Foreskin keratinocyte (primary cell): ENCODE measurements at places on chromosomes 6 and 20.

DNA sequence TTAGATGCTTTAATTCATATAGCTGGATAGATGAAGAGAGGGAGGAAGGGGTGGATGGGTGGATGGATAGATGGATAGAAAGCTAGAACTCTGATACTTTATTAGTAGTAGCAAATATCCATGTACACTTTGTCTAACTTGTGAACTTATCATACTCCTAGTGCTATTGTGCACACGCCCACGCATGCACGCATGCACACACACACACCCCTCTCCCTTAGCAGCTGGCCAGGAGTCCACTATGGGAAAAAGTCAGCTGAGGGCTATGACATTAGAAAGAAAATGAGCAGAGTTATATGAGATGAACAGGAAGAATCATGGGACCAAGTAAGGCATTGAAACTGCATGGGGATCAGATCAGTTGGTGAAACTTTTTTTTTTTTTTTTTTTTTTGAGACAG is 28.6 kb downstream of the TAB2 start:
- no peak for DNase-seq

DNA sequence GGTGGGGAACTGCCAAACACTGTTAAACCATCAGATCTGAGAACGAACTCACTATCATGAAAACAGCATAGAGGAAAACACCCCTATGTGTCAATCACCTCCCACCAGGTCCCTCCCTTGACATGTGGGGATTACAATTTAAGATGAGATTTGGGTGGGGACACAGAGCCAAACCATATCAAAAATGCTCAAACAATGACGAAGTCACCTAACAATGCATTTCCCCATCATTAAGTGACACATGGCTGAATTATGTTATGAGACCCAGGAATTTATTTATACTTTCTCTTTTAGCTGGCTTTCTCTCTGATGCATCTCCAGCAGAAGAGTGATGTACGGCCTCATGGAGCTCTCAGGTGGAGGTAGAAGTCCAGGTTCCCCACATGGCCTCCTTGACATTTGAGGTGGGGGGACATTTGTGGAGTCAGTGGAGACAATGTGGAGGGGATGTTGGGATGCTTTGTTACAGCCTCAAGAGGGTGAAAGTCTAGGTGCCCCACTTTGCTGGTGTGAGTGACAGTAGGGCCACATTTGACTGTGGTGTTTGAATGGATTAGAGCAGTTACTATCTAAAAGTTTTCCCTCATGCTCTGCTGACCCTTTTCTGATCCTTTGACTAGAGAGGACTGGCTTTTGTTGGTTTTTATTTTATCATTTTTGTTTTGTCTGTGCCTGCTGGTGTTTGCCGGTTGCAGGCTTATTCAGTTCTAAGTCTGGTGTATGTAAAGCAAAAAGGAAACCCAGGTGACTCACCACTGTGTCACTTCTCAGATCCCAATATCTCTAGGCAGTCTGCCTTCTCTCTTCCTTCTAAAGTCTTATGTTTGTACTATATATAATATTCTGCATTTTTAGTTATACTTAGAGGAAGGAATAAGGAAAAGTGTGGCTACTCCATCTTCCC is 18.5 kb upstream of the DCBLD1 start:
- peak; percentile 82 for DNase-seq

- DNase-seq = no peak
These were observed 17.3 kb downstream of the FARS2 start for GRCh38 chr6:5278565-5279120.

DNA sequence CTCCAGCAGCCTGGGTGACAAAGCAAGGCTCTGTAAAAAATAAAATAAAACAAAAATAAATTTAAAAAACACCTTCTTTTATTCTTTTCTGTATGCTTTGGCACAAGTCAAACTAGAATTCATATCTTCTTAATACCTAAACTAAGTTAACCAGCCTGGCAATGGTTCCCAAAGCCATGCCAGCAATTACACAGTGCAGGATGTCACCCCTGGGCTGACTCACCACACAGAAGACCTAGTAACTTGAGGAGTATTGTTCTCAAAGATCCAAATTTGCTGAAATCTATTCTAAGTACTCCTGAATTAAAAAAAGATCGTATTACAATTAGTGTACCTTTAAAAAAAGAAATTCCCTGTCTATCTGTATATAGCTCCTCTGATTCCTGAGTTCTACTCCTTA is 162.7 kb upstream of the SGK1 start:
- DNase-seq = no peak

- DNase-seq = no peak
These were observed 168.0 kb upstream of the FOXA2 start for GRCh38 chr20:22752324-22752723.

DNA sequence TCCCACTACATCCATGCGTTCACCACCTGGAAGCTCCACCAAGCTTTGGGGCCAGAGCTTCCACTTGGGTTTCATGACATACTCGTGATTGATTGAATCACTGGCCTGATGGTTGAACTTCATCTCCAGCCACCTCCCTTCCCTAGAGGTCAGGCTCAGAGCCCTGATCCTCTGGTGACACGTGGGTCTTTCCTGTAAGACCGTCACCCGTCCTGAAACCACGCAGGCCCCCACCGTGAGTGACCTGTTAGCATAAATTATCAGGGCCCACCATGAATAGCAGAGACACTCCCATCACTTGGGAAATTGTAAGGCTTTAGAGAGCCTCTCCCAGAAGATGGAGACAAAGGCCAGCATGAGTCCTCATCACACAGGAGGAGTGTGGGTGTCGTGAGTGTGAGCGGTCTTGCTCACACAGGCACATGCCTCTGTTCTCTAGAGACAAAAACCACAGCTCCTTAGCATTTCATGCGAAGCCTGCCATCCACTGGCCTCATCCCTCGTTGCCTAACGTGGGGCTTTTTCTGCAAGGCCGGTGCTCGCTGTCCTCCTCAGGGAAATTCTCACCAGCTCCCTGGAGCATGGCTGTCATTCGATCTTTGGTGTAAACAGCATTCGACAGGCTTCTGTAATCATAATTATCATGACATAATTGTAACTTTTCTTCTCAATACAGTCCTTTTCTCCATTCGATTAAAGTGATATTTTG is 65.1 kb upstream of the DUSP22 start:
- DNase-seq = no peak

DNA sequence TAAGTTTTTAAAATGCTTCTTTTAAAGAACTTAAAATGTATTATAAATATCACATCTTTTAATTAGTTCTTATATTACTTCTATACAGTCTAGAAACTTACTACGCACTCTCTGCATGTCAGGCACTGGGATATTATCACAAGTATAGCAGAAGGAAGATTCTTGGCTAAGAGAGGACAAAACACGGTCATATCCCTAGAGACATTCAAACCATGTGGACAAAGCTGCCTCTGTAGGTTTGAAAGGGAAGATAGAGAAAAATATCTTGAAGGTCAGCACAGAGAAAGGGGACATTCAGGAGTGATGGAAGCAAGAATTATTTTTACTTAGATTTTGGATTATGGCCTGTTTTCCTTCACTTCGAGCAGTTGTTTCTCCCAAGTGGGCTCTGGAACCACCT is 64.1 kb downstream of the LRRC1 start:
- DNase-seq = no peak

- peak; percentile 63 for DNase-seq
These were observed 17.3 kb upstream of the TENT5A start for GRCh38 chr6:81769824-81770223.
